ENCODE measurements at places on chromosomes 4 and X.

- peak; percentile 38 for DNase-seq
Measured at GRCh38 chr4:60422439-60422838, 777.7 kb upstream of the ADGRL3 start.

GRCh38 chrX:23797371-23798128, 14.6 kb downstream of the SAT1 start:
- peak; percentile 84 for DNase-seq

DNA sequence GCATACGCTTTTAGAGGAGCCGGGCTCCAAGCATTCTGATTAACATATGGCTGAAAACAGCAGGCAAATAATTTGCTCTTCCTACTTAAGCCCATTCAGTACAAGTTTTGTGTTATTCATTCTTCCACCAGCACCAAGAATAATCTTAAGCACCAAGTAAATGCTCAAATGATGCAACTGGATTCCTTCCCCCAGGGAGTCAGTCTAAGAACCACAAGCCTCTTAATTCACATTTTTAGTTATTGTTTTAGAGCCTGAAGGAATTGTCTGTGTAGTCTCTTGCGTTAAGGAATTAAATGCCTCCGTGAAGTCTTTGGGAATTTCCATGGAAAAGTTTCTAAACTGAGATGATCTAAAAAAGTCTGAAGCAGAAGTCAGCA, 61.5 kb upstream of the MAGEB2 start:
- no peak for DNase-seq

- DNase-seq = peak; percentile 26
Measured at GRCh38 chr4:124777007-124777406, 64.5 kb upstream of the ANKRD50 start.

- DNase-seq = no peak
Measured at GRCh38 chr4:37599092-37599790, 86.9 kb downstream of the RELL1 start.

All from PC-3 (cell line).